Activated T-helper 1 cell treated with anti-CD3 and anti-CD28 coated beads, Interleukin-2, amount 50 U/mL, for 16 hours (primary cell): ENCODE measurements at places on chromosomes 4 and X.

DNA sequence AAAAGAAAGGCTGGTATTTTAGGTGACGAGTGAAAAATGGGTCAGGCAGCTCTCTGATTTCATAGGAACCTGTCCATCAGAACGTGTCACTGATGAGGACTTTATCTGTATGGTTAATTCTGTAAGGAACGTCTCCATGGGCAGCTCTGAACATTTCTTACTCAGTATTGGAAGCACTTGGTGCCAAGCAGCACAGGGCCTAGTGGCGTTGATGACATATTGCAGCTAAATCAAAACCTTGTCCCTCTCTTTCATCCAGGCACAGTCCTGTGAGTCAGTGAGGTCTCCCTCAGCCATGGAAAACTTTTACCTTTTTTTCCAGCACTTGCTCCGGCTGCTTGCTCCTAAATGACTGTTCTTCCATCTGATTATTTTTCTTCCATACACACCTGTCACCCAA lies 301.9 kb downstream of the DHX15 start:
- DNase-seq, result no peak

- DNase-seq, result no peak
These were observed 136.0 kb downstream of the NKX6-1 start for GRCh38 chr4:84362896-84363655.

DNA sequence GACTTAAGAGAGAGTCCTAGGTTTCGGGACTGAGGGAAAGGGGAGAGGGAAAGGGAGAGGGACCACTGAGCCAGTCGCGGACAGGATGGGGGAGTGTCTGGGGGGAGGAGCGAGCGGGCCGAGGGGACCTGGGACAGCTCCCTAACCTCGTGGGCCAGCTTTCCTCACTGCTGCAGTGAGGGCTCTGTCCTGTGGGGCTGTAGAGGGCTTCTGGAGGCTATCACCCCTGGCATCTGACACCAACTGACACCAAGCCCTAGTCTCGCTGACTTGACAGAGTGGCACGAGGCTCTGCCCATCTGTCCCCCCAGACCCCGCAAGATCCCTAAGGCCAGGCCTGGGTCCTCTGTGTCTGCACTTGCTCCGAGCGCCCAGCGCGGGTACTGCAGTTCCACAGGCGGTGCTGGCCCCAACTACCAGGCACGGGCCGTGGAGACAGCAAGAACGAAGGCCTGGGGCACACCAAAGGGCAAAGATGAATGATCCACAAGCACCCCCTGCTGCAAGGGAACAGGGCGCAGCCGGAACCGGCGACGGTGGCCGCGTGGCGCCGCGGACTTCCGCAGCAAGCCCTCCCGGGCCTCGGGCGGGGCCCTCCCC lies 465 bp downstream of the HAUS7 start:
- no peak for DNase-seq

DNA sequence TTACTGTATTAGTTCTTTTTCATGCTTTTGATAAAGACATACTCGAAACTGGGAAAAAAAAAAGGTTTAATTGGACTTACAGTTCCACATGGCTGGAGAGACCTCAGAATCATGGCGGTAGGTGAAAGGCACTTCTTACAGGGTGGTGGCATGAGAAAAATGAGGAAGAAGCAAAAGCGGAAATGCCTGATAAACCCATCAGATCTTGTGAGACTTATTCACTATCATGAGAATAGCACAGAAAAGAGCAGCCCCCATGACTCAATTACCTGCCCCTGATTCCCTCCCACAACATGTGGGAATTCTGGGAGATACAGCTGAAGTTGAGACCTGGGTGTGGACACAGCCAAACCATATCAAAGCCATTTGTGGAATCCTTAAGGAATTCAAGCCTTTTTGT lies 1238.9 kb downstream of the ADGRL3 start:
- DNase-seq, result no peak

DNA sequence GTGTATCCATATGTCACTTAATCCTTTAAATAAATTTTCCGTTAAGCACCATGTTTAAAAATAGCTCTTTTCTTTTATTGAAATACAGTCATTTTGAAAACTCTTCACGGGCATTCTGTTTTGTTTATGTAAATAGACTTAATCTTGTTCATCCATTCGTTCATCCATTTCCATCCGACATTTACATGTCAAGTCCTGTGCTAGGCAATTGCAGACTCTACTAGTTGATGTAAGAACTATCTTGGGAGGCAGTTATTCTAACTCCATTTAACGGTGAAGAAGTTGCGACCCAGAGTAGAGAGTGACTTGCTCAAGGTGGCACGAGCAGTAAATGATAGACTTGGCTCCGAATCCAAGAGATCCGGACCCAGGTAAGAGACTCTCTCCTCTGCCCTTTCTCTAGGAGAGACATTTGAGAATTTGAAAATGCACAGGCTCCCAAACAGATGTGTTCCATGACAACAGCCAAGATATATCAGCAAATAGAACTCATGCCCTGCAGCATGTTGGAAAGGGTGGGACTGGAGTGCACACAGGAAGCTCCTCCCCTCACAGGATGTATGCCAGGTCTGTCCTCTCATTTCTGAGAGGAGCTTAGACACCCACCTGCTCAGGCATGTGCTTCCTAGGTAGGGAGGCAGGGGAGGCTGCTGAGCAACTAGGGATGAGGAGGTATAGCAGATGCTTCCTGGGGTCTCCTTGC lies 64.5 kb downstream of the DRD5 start:
- no peak for DNase-seq

- DNase-seq, result no peak
These were observed 443.1 kb downstream of the HNRNPD start for GRCh38 chr4:81930506-81931238.

DNA sequence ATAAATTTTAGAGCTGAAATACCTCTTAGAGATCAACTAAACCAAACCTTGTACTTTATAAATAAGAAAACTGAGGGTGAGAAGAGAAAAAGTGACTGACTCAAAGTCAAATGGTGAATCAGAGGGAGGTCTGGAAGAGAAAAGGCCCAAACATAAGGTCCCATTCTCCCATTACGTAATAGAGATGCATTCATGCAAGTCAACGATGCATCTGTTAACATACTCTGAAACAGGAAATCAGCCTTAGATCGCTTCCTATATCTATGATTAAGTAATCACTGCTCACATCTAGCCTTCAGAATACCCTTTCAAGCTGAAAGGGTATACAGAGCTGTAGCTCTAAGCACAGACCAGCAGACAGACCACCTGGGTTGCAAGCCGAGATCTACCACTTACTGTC lies 6.5 kb downstream of the RNF150 start:
- no peak for DNase-seq

- no peak for DNase-seq
These were observed 10.0 kb downstream of the SMC1A start for GRCh38 chrX:53412446-53412845.

DNA sequence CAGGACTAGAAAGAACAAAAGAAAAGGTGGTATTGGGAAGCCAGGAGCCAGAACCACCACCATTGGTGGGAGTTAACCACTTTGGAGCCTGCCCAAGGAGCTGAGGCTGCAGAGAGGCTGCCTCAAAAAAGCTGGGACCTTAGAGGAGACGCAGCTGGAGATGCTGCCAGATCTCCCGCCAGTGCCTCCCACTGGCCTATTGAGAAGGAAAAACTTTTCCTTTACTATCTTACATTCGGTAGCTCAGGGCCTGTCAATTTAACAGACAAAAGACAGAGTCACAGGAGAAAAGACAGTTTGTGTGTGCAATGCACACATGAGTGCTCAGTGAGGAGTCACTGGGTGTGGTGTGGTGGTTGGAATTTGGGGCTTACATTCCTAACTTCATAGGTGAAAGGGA lies 52.4 kb upstream of the HPSE start:
- no peak for DNase-seq

- no peak for DNase-seq
These were observed 247.2 kb downstream of the PALLD start for GRCh38 chr4:168744021-168744420.
